Stimulated activated CD4-positive, alpha-beta T cell treated with anti-CD3 and anti-CD28 coated beads, Interleukin-12 subunit alpha, Interleukin-12 subunit beta, amount 100 ng/mL, for 48 hours (primary cell): ENCODE measurements at places on chromosomes 11 and 22.

DNA sequence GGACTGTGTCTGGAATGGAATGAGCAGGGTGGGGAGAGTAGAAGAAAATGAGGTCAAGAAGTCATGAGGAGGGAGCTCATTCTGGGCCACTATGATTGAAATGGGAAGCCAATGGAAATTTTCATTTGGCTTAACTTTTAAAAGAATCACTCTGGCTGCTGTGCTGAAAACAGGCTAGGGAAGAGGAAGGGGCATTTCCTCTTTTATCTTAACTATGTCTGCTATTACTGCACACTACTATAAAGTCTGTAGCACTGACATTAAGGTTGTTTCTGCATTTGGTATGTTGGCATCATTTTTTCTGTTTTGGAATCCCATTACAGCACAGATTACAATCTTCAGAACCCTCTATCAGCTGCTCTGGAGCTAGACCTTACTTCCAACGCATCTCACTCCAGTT, 8.2 kb downstream of the PATL1 start:
- no peak for DNase-seq

DNA sequence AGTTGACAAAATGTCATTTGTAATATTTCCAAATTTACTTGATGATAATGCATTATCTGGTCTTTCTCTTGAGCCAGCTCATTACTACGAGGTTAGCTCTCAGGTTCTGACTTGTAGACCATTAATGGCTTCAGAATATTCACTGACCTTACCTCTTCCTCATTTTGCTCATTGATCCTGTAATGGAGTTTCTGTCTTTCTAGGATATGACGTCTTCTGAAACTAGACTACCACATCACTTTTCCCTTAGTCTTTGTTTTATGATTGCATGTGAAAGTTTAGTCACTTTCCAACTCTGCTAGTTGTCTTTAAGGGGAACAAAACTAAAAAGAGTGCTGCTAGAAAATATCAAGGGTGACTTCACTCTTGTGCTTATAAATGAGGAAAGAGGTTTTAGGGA, 697.6 kb downstream of the JRKL start:
- DNase-seq: no peak

- no peak for DNase-seq
Observed at GRCh38 chr11:64259533-64260067, 8.3 kb downstream of the PLCB3 start.

DNA sequence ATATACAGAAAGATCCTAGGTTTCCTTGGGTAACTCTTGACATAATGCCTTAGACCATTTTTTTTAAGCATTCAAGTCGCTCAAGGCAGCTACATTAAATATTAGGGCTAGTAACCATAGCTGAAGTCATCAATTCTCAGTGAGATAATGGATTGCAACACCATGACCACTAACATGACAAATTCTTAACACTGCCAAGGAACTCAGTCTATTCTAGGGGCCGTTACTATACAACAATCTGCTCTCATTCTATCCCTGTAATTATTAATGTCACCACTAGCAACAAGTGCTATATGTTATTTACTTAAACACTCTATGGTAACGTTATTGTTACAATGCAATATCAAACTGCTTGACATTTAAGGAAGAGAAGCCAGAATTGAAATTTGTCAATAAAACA, 3.2 kb upstream of the STK33 start:
- no peak for DNase-seq

DNA sequence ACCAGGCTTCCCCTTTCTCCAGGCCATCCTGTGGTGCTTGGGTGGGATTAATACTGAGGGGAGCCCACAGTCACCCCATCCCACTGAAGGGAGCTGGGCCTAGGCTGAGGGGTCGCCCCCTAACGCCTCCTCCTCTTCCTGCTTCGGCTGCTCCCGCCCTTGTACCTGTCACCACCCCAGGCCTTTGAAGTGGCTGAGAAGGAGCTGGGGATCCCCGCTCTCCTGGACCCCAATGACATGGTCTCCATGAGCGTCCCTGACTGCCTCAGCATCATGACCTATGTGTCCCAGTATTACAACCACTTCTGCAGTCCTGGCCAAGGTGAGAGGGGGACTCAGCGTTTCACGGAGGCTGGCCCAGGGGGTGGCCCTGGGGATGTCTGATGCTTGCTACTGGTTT, 6.1 kb downstream of the MICALL1 start:
- DNase-seq: no peak

DNA sequence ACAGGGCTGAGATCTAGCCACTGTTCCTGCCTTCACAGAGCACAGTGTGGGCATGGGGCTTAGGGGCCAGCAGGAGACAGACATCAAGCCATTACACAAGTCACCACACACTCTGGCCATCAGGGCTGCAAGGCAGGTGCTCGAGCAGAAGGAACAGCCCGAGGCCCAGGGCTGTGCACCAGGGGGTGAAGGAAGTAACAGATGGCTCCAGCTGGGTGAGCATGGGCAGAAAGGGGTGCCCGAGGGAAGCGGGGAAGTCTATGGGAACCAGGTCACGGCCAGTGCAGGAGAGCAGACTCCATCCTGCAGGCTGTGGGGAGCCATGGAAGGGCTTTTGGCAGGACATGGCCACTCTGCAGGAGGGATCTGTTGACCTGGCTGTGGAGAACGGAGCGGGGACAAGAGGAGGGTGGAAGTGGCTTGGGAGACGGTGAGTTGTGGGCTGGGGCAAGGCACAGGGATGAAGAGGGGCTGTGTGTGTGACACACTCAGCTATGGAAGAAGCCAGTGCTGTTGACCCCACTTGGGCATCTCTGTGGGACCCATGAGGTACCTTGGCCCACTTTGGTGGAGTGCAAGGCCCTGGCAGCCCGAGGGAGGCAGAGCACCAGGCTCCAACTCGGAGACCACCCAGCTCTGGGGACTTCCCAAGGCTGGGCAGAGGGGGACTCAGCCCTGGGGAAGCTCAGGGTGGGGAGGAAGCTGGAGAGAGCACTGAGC, 3.6 kb downstream of the C11orf68 start:
- no peak for DNase-seq

GRCh38 chr11:8234910-8235309, 28.8 kb downstream of the LMO1 start:
- DNase-seq: no peak

DNA sequence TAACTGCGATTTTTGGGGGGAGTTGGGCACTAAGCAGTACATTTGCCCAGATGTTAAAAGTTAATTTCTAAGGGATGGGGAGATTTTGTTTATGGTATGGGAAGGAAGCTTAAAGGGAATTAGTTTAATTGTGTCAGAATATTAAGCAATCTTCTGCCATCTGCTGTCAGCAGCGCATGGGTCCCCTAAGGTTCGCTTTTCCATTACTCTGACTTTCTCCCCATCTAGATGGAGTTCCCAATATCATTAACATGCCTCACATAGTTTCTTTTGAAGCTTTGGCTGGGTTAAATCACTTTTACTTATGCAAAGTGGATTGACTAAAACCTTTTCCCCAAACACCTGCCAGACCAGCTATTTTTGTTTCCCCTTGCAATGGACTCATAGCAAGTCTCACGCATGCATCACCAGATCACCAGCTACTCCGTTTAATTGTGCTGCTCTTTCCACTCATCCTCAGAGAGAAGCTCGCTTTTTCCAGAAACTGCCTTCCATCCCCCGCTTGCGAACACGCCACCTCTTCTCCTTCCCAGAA, 172.7 kb downstream of the FAT3 start:
- DNase-seq: no peak

DNA sequence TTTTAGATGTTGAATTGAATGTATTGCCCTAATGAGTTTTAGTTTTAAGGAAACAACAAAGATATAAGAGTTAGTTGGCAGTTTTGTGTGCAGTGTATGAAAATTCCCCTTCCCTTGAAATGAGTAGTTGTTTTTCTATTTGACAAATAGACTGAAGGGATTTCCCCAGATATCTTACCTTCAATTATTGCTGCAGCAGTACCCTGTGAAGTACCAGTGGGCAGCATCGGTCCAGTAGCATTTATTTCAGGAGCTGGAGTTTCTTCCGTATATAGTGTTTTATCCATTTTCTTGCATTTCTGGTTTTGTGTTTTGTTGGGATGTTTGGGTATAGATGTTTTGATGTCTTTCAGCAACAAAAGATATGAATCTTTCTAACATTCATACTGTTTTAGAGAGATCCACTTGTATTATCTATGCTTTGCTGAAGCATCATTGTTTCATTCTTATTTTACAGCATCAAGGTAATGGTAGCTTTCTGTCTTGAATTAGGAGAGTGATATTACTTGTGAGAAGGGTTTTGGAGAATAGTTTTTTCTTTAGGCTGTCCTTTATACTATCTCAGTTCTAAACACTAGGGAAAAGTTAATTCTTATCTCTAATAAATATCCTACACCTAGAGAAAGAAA, 7.4 kb downstream of the KMT2A start:
- DNase-seq: no peak

GRCh38 chr22:43187171-43188099, 501 bp upstream of the TTLL12 start:
- DNase-seq: peak; percentile 95

- DNase-seq: no peak
Observed at GRCh38 chr22:17152971-17153370, 6.1 kb downstream of the HDHD5 start.

DNA sequence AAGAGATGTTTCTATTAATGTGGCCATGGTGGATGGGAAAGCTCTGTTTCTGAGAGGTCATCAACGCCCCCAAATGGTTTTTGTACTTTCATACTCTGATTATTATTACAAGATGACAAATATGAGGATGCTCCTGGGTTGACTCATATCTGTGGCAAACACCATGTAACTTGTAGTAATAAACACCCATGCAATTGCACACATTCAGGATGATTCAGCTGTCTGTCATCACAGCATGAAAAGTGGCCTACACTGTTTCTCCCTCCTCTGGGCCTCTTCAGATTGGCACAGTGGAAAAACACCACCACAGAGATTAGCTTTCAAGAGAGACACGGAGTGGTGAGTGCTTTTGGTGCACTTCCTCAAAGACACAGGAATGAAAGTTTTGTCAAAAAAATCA, 85.4 kb downstream of the MTNR1B start:
- DNase-seq: peak; percentile 16

GRCh38 chr22:46660604-46661201, 40.5 kb downstream of the GRAMD4 start:
- DNase-seq: no peak

DNA sequence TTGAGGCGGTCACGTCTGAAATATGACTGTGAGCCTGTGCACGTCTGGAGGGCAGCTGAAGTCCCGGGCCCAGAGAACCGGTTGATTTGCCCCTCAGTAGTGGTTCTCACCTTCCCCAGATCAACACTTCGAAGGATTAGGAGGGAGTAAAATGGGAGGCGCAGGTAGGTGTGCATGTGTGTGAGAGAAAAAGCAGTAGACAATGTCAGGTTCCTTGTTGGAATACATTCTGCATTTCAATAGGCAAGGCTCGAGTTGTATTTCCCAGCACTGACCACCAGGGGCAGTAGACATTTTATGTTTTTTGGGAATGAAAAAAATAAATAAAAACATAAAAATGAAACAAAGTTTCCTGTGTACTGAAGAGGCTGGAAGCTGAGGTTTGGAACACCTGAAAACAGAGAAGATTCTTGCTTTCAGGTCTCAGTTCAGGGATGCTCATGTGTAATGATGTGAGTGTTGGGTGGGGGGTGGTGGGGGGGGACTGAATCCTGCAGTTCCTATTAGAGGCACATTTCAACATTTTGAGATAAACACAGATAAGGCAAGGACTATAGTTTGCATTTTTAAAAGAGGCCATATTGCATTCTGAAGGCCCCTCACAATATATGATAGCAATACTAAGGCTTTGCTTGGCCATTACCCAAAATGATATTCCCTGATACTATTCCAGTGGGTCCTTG, 333.9 kb downstream of the CADM1 start:
- DNase-seq: no peak

GRCh38 chr11:76601724-76602123, 68.8 kb downstream of the LRRC32 start:
- no peak for DNase-seq

- DNase-seq: no peak
Observed at GRCh38 chr11:107757661-107758060, 45.8 kb upstream of the SLN start.

- no peak for DNase-seq
Observed at GRCh38 chr11:771617-772204, 5.6 kb downstream of the GATD1 start.

DNA sequence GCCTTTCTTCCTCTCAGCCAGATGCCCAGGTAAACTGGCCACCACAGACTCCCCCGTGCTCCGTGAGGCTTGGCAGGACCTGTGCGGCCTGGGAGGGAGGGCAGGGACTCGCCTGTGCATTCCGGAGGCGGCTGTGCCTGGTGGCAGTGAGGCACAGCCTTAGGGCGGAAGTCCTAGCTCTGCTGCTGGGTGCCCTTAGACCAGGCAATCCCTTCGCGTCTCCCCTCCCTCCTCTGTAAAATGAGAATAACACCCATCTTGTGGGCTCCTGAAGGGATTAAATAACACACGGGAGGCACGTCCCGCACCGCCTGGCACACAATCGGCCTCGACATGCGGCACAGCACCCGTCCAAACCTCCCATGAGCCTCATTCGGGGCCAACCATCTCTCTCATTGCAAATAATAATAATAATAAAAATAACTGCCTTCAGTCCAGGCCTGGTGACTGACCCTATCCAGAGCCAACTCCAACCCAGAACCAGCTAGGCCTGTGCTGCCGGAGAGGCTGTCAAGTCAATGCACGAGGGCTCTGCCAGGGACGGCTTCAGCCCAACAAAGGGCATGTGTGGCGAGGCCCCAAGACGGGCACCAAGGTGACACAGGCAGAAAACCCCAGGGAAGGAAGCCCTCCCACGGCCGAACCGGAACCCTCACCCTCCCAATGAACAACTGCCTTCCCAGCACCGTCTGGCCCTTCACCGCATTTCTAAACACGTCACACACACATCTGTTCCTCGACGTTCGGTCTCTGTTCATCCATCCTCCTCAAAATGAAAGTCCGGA, 8.2 kb downstream of the LTO1 start:
- no peak for DNase-seq

GRCh38 chr22:27213294-27213693, 555.9 kb downstream of the MIAT start:
- no peak for DNase-seq

DNA sequence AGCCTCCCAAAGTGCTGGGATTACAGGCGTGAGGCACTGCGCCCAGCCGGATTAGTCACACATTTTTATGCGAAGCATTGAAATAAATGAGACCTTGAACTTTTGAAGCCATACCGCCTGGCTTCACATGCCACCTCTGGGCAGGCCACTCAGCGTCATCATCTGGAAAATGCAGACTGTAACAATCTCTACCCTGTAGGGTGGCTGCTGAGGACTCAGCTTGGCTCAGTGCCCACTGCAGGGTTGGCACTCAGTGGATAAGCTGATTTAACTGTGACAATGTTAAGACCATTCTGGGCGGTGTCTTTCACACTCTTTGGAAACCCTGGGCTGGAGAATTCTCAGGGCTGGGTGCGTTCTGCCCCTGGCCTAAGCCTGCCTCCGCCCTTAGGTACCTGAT, 8.5 kb downstream of the SH3BP1 start:
- DNase-seq: no peak
